CD4-positive, alpha-beta T cell treated with Interleukin-4 for 1 hour (primary cell): ENCODE measurements at places on chromosomes 11 and 22.

DNA sequence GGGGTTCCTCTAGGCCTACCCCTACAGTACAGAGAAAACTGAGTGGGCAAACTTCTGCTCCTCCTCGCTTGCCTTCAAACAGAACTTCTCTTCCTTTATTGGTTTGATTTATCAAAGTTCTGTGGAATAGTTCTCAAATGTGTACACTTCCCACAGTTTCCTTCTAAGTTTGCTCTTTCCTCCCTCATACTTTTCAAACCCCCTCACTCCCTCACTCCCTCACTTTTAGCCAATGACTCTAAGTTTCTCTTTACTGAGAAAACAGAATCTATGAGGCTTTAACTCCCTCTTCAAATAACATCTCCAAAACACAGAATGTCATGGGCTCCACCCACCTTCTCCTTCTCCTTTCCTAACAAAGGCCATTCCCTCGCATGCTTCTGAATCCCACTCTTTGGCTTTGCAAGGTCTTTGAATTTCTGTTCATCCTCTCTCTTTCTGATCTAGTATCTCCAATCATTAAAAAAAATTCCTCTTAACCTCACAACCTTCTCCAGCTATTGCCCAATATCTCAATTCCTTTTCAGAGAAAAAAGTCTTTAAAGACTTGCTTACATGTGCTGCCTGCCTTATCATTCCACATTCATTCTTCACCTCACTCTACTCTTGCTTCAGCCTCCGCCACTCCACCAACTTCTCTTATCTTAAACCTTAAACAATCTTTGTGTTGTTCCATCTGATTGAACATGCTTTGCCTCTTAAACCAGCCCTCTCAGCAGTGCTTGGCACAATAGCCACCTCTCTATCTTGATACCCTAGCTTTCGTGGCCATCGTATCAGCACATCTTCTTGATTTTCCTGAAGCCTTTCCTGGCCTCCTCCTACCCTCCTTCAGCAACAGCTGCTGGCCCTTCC is 57.2 kb downstream of the DDI1 start:
- DNase-seq: no peak

DNA sequence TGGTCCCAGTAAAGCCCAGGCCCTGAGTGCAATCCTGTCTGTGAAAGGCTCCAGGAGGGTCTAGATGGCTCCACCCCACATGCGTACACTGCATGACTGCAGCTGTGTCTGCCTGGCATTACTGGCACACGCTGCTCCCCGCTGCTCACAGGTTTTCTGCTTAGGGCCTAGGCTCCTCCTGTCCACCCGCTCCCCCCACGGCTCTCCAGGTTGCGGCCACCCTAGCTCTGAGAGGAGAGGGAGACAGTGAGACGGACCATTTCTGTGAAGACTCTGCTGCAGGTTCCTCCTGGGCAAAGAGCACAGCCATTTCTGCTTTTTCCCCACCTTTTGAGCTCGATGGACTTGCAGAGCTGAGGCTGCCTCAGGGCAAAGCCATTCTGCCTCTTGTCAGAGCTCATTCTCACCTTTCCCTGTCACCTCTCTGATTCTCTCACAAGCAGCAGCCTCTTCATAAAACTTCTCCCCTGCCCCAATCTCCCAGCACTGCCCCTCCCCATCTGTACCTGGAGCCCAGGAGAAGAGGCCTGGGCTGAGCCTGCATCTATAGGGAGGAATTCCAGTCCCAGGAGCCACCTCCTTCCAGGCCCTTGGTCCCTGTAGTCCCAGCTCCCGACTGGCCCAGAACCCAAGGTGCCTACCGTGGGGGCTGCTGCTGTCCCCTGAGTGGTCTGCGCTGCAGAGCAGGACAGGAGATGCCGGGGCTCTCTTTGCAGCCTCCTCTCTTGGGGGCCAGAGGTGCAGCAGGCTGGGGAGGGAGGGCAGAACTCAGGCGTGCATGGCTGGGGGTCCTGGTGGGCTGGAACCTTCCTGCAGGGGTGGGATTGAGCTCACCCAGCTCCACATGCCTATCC is 433.7 kb upstream of the B3GAT1 start:
- no peak for DNase-seq

- no peak for DNase-seq
These were observed 24.7 kb downstream of the ALG9 start for GRCh38 chr11:111846636-111847035.

GRCh38 chr11:91790346-91791170 is 434.1 kb upstream of the FAT3 start:
- no peak for DNase-seq

DNA sequence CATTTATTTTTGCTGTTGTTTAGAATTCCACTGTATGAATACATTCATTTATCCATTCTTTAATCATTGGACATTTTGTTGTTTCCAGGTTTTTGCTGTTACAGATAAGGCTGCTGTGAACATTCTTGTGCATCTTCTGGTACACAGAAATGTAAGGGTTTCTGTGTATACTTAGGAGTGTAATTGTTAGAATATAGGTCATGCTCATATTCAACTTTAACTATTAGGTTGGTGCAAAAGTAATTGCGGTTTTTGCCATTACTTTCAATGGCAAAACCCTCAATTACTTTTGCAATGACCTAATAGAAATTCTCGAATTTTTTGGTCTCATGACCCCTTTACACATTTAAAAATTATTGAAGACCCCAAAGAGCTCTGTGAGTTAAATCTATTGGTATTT is 17.3 kb downstream of the ACER3 start:
- no peak for DNase-seq

- no peak for DNase-seq
These were observed 4.8 kb downstream of the BEST1 start for GRCh38 chr11:61954851-61955421.

DNA sequence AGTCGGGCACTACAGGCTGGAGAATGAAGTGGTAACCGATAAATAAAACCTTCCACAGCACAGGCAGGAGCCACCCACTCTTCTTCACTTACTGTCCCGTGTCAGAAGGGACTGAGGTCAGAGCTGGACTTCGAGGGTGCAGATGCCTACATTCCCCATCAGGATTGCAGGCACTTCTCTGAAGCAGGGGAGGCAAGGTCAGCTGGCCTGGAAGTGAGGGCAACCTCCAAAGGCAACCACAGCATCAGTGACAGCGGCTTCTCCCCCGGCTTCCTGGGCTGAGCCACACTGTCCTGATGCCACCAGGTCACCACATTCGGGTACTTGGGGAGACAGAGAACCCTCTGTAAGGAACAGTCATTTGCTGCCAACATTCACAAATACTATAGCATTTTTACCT is 22.7 kb downstream of the TCIRG1 start:
- no peak for DNase-seq

- DNase-seq: no peak
These were observed 48.5 kb downstream of the PPP6R3 start for GRCh38 chr11:68509066-68509465.

DNA sequence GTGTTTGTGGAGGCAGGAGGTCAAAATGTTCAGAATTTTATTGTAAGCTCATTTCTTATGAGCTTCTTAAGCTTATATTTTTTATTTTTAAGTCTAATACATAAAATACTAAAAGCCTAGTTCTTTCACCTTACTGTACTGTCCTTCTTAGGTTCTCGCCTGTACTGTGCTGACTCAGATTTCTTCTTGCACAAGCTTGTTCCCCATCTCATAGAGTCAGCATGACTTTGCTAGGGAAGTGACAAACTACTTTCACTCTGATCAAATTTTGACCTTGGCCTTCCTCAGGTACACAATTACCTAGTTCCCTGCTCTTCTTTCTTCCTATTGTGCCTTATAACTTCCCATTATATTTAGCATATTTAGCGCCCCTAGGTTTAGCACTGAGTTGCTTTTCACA is 81.5 kb downstream of the STK33 start:
- DNase-seq: no peak

- DNase-seq: no peak
These were observed 1.8 kb upstream of the EHF start for GRCh38 chr11:34619062-34619516.

GRCh38 chr11:112794331-112794846 is 166.8 kb upstream of the NCAM1 start:
- DNase-seq: no peak

DNA sequence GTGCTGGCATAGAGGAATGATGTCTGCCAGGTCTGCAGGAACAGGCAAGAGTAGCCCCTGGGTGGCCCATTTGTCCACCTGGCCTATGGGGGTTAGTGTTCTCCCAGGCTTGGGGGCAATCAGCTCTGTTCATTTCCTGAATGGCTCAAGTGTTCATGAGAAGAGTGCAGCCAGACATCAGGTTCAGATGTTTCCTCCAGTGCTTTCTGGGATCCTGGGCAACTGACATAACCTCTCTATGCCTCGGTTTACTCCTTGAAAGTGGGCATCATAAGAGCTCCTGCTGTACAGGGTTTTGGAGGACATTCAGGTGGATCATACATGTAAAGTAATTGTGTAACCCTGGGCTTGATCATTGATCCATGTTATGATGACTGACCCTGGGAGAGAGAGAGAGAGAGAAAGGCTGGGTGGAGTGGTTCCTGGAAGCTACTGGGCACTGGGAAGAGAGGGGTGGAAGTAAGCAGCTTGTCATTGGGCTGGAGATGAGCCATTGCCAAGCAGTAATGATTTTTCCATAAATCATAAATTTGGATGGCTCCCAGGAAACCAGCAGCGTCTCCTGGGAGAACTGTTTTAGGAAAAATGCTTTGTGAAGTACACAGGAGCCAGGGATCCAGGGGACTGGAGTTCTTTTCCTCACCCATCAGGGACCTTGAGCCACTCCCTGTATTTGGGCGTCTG is 30.2 kb upstream of the ACCSL start:
- DNase-seq: no peak
